CD4-positive, alpha-beta T cell treated with Interleukin-6 at 100 ng/mL for 8 hours (primary cell): ENCODE measurements at places on chromosomes 7 and 10.

DNA sequence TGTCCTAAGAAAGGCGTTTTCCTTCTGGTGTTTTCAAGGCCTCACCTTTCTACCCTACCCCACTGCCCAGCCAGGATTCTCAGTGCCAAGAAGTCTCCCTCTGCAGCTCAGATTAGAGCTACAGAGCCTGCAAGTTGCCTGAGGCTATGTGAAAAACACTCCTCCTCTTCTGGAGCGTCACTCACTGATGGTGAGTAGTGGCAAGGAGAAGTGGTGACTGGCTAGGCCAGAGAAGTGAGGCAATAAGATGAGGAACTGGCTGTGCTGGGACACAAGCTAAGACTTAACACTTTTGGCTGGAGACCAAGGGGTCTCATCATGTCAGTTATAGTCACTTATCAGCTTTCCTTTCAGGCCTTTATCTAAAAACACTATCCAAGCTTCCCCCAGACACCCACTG, 86.7 kb upstream of the PRKAR2B start:
- DNase-seq, result no peak

DNA sequence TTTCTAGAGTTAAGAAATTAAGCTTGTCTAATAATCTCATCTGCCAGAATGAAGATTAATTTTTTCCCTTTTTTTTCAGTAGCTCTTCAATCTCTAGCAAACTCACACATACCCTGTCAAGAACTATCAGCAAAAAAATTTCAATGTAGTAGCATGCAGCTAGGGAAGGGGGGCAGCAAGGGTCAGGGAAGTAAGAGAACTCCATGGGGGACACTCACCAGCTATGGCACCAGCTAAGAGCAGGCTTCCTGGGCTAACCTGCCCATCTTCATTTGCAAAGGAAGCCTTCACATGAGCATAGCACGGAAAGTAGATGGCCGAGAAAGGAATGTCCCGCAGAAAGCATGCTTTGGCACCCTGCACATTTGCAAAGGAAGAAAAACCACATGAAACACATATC, 190.4 kb downstream of the SLC25A13 start:
- no peak for DNase-seq

- DNase-seq, result peak; percentile 50
Observed at GRCh38 chr7:134514663-134515062, 12.7 kb upstream of the AKR1B10 start.

GRCh38 chr10:62038609-62039190, 137.2 kb downstream of the ARID5B start:
- DNase-seq, result peak; percentile 80

GRCh38 chr7:85184599-85185423, 2.0 kb downstream of the SEMA3D start:
- no peak for DNase-seq

DNA sequence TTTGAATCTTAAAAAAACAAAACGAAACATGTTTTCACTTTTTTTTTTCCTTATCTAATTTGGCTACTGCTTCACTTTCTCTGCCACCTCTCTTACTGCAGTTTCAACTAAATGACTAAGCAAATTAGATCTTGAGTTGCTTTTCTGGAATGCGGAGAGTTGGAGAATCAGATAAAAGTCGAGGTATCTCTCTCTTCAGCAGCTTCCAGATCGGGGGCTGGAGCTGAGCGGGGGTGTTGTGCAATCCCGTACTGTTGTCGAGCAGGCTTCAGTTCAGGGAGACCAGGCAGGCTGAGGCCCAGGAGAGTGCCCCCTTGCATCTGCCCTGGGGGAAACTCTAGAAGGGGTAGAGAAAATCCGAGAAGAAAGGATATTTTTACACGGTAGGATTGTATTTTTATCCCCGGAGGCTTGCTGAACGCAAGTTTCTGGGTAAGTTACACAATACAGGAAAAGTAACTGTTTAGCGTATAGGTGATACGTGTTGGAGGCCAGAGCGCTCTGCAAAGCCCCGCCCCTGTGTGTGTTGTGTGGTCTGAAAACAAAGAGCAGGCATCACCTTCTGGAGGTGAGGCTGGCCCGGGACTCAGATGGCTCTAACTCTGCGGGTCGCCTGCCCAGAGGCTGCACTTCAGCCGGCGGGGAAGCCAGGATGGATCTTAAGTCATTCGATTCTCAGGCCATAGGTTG, 116.6 kb downstream of the KLF6 start:
- peak; percentile 81 for DNase-seq

DNA sequence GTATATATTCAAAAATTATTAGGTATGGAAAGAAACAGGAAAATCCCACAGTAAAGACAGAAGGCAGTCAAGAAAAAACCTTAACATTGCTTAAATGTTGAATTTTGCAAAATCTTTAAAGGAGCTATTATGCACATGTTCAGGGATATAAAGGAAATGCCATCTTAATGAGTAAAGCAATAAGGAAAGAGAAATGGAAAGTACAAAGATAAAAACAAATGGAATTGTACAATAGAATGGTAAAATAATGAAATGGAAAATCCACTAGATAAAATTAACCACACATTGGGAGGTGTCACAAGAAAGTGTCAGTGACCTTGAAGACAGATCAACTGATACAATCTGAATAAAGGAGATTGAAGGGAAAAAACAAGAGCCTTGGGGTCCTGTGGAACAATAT, 82.0 kb downstream of the KIF20B start:
- DNase-seq, result no peak

GRCh38 chr7:158284121-158284520, 303.5 kb downstream of the PTPRN2 start:
- no peak for DNase-seq

GRCh38 chr10:118763202-118763988, 8.6 kb upstream of the CACUL1 start:
- no peak for DNase-seq

- no peak for DNase-seq
Observed at GRCh38 chr10:73332379-73332778, 26.3 kb downstream of the CFAP70 start.

- DNase-seq, result no peak
Observed at GRCh38 chr10:23472181-23472580, 33.3 kb downstream of the OTUD1 start.

DNA sequence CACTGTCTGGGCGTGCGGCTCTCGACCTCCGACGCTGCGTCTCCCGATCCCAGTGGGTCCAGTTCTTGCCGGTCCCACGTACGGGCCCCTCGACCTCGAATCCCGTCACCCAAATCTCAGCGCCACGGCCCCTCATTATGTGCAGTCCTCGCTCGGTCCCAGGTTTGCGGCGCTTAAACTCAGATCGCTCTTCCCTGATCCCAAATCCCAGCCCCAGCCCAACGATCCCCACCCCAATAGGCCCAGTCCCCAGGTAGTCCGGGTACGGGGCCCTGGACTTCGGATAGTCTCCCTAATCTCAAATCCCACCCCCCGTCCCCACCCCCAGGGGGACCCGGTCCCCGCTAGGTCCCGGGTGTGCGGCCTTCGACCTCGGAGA, 666 bp downstream of the HNRNPF start:
- DNase-seq, result no peak

GRCh38 chr7:143258831-143259230, 4.4 kb upstream of the GSTK1 start:
- peak; percentile 34 for DNase-seq
